Cortex of kidney (tissue), 1 donor: ENCODE measurements at places on chromosomes 1 and 21.

GRCh38 chr1:18302788-18303413, 177.8 kb upstream of the KLHDC7A start:
- DNase-seq: no peak

DNA sequence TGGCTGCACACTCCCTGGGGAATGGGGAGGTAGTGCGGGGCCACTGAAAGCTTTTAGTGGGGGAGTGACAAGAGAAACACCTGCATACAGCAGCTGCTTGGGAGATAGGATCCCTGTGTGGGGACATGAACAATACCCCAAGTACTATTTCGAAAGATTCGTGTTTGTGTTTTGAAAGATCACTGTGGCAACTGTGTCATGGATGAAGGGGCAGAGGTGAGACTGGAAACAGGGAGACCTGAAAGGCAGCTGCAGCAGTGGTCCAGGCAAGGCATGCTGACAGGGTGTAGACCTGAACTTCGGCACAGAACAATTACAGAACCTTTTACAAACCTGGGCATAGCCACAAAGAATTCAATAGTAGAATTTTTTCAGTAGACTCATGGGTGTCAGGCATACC, 32.9 kb downstream of the TENT5C start:
- DNase-seq: no peak

- DNase-seq: no peak
Measured at GRCh38 chr21:33027401-33028286, 1.9 kb downstream of the OLIG2 start.

- DNase-seq: no peak
Measured at GRCh38 chr21:25837533-25838265, 102.9 kb downstream of the GABPA start.

GRCh38 chr21:29155118-29155932, 24.9 kb downstream of the MAP3K7CL start:
- DNase-seq: no peak

DNA sequence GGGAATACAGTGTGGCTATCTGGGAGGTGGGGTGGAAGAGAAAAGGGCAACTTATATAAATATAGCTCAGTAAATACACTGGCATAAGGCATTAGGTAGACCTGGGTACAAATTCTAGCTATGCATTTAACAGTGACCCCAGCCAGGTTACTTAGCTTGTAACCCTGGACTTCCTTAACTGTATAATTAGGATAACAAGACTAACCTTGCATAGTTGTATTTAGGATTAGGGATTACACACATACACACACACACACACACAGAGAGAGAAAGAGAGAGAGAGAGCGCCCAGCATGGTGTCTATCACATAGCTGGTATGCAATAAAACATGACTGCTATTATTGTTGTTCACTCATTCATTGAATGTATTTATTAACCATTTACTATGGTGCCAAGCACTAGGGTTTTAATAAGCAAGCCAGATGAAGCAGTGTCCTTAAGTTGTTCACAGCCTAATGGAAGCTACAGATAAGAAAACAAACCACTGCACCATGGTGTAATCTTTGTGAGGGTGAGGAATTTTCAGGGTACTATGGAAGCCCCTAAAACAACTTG, 251.4 kb downstream of the ZNF648 start:
- no peak for DNase-seq

DNA sequence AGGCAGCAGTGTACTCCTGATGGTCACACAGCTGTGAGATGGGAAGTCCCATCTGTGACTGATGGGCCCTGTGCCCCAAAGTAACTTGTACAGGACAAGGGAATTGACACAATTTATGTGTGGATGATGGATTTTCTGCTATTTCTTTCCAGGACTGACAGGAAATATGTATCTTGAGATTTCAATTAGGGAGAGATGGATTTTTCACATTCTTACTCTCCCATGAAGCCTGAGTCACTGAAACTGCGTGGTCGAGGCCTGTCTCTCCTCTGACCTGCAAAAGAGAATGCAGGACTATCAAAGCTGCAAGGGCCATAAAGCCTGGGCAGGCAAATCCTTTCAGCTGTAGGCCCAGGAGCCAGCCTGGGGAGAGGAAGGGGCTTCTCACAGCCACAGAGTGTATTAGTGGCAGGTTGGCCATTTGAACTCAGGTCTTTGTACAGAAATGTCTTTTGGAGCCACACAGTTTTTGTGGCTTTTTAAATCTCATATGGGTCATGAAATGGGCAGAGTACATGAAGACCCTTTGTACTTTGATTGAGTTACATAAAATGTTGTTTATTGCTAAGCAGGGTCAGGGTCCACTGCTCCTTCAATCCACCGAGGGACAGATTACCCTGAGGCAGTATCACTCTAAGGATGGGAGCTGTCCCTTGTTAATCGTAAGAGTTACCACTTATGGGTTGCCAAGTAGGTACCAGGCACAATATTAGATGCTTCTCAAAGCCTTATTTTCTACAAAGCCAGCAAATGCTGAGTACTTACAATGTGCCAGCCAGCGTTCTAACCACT, 14.8 kb downstream of the ALX3 start:
- no peak for DNase-seq

GRCh38 chr21:25956993-25957714, 213.4 kb downstream of the APP start:
- no peak for DNase-seq

- DNase-seq: no peak
Measured at GRCh38 chr1:194281376-194281775, 1095.0 kb upstream of the B3GALT2 start.

DNA sequence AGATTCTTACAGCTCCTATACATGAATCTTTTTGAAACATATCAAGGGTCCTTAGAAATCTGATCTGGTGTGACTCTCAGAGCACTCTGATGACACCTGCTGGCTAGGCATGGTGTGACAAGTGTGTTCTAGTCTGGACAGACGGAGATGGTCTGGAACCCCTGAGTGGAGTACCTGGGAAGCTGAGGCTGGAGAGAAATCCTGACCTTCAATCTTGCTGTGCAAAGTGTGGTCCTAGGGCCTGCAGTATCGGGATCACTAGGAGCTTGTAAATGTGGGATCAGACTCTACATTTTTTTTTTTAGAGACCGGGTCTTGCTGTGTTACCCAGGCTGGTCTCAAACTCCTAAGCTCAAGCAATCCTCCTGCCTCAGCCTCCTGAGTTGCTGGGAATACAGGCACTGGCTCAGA, 78.6 kb upstream of the SOD1 start:
- DNase-seq: no peak

- no peak for DNase-seq
Measured at GRCh38 chr1:119254067-119254720, 113.7 kb upstream of the WARS2 start.

DNA sequence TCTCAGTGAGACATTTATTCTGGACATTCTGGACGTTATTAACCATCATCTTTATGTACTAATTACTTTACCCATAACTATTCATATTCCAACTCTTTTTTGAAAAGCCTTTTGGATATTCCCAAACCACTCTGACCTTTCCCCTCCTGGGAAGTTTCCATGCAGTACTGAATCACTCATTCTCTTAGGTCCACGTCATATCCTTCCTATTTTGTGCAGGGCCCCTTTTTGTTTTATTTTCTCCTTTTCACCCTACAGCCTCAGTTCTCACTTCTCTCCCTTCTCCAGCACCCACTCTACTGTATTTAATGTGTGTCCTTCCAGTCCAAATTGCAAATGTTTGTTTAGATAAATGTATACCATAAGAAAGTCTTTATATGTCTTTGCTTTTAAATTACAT, 16.4 kb upstream of the ATP1A1 start:
- no peak for DNase-seq

- DNase-seq: no peak
Measured at GRCh38 chr1:81548918-81549587, 251.7 kb upstream of the ADGRL2 start.

GRCh38 chr1:11981378-11982009, 1.2 kb downstream of the MFN2 start:
- no peak for DNase-seq

DNA sequence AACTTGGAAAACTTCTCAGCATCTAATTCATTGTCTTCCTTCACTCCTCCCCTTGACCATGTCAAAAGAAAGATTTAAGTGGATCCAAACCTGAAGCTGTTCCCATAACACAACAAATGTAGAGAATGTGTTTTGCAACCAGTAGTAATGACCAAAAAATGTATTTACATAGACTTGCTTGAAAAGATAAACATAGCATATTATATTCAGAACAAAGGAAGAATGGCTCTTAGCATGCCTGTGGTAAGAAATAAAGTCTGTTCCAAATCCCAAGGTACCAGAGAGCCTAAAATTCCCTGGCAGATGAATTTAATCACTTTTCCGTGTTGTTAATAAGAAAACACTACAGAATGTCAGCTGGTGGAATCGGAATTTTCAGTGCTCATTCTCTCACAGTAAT, 36.8 kb downstream of the FMO3 start:
- DNase-seq: no peak

DNA sequence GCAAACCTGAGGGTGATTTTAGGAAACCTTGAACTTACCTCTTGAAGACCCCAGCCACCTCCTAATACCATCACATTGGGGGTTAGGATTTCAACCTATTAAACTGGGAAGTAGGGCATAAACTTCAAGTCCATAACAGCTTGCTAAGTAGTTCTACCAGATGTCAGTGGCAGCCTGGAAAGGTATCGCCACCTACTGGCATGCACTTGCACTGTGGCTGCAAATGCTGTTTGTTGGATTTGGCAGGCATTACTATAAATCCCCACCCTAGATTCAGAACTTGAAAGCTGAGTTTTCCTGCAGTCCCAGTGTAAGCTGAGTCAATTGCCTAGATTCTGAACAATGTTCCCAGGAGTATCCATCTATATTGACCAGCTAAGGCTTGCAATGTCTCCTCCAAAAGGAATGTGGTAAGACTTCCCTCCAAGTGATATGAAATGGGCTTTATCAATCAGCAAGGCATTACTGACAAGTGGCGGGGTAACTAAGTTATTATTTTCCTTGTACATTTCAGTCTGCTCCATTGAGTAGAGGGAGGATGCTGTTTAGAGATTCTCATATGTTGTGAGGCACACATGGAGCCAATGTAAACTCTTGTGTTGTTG, 474.5 kb downstream of the PTPRC start:
- no peak for DNase-seq

DNA sequence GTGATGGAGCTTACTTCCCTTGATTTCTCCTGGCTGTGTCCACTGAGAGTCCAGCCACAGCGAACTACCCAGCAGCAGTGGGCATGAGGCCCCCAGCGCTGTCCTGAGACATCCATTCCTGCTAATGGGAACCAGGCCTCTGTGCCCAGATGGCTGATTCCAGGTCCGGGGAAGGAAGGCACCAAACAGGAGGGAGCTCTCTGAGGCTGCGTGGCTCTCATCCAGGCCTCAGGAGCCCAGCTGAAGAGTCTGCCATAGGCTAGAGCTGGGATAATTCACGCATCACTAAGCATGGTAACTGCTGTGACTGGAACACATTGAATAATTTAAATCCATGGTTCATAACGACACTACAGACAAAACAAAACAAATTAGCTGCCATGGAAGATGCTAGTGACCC, 24.7 kb upstream of the LRRC47 start:
- no peak for DNase-seq

GRCh38 chr1:109807402-109807801, 43.7 kb upstream of the EPS8L3 start:
- DNase-seq: no peak

GRCh38 chr1:32963746-32964460, 706 bp downstream of the RNF19B start:
- peak; percentile 29 for DNase-seq

GRCh38 chr1:155241069-155241679, 14.1 kb downstream of the ENTREP3 start:
- no peak for DNase-seq
